Fibroblast of upper back skin (primary cell): ENCODE measurements at places on chromosomes 2 and 18.

DNA sequence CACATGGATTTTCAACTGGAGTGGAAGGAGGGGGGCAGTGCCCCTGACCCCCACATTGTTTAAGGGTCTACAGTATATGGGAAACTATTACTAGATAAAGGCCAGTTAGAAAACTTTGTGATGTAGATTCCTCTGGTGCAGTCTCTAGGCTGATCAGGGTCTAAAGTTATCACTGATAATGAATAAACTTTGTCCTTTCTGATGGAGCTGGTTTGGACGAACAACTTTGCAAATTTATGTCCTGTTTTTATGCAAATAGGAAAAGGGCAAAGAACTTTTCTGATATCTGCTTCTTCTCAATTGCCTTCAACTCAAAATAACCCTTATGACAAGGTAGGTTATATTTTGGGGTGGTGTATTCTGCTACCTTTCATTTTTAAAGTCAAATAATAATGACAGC is 829.2 kb upstream of the ACVR2A start:
- DNase-seq = no peak

GRCh38 chr2:100676346-100676745 is 113.6 kb downstream of the PDCL3 start:
- no peak for DNase-seq

GRCh38 chr2:229695961-229696360 is 18.4 kb downstream of the DNER start:
- DNase-seq = no peak

GRCh38 chr18:47180765-47181164 is 4.6 kb upstream of the IER3IP1 start:
- DNase-seq = no peak

DNA sequence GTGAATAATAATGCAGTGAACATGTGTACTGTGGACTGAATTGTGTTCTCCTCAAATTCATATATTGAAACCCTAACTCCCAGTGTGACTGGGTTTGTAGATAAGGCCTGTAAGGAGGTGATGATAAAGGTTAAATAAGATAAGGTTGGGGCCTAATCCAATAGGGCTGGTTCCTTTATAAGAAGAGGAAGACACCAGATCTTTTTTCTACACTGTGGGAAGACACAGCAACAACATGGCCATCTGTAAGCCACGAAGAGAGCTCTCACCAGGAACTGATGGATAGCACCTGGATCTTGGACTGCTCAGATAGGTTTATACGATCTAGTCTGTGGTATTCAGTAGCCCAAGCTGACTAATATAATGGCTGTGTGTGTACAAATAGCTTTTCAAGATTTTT is 66.8 kb downstream of the BMPR2 start:
- DNase-seq = no peak

- no peak for DNase-seq
Measured at GRCh38 chr2:22557406-22557805, 827.6 kb upstream of the KLHL29 start.

DNA sequence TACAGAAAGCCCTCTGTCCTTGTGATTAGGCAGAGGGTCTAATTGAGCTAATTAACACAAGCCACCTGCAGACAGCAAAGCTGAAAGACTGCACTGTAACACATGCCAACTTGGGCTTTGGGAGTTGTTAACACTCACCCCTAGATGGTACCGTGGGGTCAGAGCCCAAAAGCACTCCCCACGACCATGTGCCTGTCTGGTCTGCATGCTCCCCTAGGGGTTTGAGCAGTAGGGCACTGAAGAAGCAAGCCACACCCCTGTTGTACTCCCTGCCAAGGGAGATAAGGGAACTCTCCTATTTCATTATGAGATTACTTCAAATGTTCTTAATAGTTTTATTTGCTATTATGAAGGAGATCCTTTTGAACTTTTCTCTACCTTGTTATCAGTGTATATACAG is 560.1 kb upstream of the FSHR start:
- DNase-seq = no peak

- DNase-seq = peak; percentile 73
Measured at GRCh38 chr2:75491129-75491753, 69.5 kb downstream of the EVA1A start.

GRCh38 chr2:201795607-201796477 is 10.5 kb upstream of the CDK15 start:
- peak; percentile 73 for DNase-seq

DNA sequence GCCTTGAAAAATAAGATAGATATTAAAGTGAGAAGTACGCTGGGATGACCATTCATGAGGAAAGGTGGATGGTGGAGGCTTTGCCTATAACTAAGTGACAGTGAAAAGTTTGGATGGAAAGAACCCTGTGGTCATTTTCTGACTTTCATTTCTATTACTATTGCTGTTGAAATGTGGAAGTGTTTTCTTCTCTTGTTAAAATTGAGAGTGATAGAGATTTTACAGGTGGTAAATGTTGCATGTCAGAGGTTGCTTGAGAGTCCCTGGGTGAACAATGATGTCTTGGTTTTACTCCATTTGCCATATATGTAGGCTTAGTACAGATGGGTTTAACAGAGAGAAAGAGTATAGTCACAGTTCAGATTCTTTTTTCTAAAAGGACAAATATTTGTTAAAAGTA is 18.4 kb downstream of the NCOA1 start:
- no peak for DNase-seq

DNA sequence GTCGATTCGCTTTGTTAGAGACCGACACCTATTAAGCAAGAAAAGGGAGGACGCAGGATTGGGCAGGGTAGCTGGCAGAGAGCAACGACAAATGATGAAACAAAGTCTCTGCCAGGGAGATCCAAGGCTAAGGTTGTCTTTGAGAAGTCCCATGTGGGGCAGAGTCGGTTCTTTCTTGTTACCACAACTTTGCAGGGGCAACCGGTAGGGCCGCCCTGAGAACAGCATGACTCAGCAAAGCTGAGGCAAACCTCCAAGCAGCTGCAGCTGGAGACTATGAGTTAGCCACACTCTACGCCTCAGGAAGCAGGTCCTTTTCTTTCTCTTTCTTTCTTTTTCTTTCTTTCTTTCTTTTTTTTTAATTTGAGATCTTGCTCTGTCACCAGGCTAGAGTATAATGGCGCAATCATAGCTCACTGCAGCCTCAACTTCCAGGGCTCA is 452.3 kb upstream of the ID2 start:
- DNase-seq = peak; percentile 79

DNA sequence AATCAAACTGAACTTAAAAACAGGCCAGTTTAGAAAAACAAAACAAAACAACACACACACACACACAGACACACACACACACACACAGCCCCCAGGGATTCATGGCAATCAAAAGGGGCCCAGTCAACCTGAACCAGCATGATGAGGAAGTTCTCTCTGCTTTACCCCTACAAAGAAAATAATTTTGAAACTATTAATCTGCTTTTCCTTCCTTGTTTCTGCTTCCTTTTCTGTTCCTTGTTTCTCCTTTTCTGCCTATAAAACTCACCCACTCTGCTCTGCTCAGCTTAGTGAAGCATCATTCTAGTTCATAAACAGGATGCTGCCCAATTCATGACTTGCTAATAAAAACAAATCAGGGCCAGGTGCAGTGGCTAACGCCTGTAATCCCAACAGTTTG is 203.1 kb downstream of the RAB3GAP1 start:
- no peak for DNase-seq

DNA sequence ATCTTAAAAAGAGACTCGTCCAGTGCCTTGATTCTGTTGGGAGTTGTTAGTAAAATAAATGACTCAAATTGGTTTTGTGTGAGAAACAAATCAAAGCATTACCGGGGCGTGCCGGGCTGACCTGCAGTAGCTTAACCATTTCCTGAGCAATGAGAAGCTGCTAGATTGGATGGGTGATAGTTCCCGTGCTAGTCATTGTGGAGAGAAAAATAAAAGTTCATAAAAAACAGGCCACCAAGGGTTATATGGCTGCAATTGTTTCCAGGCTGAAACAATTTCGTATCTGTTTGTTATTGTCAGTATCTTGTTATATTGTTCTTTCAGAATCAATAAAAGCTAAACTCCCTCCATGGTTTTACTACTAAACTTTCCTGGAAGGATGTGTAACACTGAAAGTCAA is 314.4 kb downstream of the MTX2 start:
- peak; percentile 42 for DNase-seq

DNA sequence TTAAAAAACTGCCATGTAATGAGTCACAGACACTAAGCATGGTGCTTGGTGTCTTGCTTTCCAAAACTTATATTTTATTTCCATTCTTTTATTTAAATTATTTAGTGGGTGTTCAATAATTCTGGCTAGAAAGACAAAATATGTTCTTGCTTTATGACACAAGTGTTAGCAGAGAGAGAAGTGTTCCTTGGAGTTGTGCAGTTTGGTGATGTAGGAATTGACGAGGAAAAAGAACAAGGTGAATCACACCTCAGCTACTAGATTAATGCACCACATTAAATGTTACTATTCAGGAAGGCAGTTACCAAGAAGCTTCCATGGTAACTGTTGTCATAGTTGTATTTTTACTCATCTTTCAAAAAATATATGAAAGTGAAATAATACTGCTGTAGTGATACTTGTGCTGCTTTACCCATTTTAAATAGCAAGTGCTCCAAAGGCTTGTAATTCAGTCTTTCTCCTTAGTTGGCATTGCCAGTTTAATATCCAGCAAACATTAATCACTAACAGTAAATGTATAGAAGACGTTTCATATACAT is 28.3 kb downstream of the ADAM23 start:
- no peak for DNase-seq

DNA sequence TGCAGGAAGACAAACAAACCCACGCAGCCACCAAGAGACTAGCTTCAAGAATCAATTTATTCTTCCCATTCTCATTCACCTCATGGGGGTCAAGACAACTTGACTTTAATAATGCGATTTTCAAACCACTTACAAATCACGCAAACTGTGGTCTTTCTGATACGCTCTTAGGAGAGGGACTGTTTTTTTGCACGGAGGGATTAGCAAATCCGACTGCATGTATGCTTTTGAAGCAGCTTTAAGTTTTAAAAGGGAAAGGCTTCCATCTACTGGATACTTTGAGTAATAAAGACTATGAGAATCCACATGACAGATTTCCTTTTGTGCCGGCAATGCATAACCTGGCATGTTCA is 322.9 kb upstream of the KCNJ3 start:
- peak; percentile 56 for DNase-seq

GRCh38 chr2:141967980-141968379 is 162.8 kb downstream of the LRP1B start:
- no peak for DNase-seq

GRCh38 chr18:45007531-45007930 is 326.8 kb downstream of the SETBP1 start:
- DNase-seq = peak; percentile 62

GRCh38 chr2:234502285-234502918 is 5.5 kb upstream of the ARL4C start:
- peak; percentile 89 for DNase-seq

- DNase-seq = no peak
Measured at GRCh38 chr2:217736776-217737550, 265.8 kb downstream of the TNS1 start.

DNA sequence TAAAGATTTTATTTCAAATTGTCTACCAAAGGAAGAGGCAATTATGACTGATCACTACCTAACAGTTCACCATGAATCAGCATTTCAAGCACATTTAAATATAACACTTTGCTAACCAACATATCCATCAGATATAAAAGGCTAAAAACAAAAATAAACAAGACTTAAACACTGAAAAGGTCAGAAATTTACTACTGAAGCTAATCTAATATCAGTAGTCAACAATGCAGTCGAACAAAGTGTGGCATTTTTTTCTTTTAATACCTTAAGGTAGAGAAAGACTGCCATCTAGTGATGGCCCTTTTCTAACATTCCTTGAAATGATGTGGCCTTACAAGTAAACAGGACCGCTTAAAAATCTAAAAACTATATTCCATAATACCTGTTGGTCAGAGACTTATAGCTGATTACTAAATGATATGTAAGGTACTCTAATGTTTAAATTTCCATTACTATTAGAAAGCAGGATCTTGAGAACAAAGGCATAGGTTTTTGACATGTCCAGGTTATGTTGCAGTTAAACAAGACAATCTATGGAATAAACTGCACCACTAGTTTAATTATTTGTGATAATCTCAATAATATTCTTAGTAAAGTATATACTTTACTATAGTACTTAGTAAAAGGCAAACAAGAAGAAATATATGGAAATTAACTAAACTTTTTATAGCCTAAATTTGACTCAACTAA is 80.0 kb downstream of the EXOC6B start:
- peak; percentile 61 for DNase-seq

- DNase-seq = no peak
Measured at GRCh38 chr2:23475473-23475872, 90.5 kb downstream of the KLHL29 start.

DNA sequence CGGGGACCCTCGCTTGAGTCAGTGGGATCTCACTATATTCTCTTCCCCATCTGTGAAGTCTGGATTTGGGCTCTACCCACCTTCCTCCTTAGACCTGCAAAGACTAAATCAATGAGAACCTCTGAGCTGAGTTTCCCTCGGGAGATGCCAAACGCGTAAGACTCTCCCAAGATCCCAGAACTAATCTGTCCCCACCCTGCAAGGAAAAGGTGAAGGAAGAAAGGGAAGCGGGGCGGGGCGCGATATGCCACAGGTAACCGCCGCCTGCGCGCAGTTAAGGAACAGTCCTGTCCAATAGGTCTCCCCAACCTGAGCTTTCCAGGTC is 780 bp downstream of the SRD5A2 start:
- DNase-seq = no peak

DNA sequence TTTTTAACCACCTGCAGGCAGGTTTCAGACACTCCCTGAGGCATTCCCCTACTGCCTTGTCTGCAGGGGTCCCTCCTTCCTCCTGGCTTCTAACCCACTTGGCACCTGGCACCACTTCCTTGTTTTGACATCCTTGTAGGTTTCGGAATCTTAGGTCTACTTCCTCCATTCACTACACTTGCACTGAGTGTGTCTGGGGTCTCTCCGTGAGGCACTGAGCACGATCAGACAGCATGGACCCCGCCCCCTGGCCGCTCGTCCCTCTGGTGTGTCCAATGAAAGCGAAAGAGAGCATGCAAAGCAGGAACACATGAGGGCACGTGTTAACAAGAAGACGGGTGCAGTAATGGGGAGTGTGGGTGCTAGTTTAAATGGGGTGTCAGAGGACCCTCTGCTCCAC is 63.8 kb downstream of the HAUS1 start:
- DNase-seq = no peak

DNA sequence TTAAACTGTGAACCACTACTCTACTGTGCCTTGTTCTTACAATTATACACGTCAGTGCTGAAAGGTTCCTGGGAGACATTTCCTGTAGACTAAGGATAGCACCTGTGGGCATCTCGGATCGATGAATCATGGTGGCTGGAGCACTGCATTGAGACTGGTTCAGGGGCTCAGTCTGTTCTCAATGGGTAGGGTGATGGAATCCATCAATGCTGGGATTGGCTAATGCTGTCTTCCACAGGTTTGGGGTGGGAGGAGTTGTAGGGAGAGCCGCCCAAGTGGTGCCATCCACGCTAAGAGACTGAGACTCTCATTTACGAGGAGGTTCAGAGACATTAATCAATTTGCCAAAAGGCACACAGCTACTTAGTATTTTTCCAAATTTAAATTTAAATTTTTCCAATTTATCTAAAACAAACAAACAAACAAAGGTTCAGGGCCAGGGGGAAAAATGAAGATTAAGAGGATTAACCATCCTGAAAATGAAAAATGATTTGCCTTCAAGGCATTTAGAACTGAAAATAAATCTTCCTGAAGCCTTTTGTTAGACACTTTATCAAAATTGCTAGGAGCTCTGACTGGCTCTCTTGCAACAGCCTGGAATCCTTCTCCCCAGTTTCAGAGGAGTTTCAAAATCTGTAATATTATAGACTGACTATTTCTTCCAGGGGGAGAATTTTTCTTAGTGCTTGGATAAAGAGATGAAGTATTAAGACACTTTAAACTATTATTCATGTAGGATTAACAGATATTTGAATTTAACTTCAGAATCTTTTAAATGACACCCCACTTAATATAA is 359.2 kb downstream of the TGIF1 start:
- no peak for DNase-seq

- DNase-seq = no peak
Measured at GRCh38 chr2:86307431-86307830, 30.0 kb downstream of the REEP1 start.
